COLO829 (cell line): ENCODE measurements at places on chromosomes 12 and 14.

- DNase-seq, result no peak
These were observed 24.4 kb downstream of the ANKS1B start for GRCh38 chr12:99960311-99960710.

DNA sequence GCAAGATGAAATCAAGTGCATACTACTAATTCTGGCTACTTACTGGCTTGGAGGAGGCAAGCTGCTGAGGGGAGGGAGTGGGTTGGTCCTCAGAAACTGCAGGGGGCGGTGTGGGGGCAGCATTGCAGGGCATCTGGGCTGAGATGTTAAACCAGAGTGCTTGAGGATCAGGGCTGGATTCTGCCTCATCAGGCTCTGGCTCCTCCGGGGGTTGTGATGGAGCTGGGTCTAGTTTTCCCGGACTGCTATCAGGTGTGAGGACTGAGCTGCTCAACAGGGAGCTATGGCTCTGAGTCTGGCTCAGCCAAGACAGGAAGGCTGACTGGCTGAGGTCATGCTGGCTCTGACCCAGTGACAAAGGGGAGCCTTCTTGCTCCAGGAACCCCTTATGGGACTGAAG lies 28.6 kb downstream of the BAZ2A start:
- no peak for DNase-seq

- DNase-seq, result peak; percentile 58
These were observed 22.2 kb upstream of the ABCD4 start for GRCh38 chr14:74324931-74325361.

GRCh38 chr12:90683871-90684270 lies 271.1 kb downstream of the CCER1 start:
- no peak for DNase-seq

DNA sequence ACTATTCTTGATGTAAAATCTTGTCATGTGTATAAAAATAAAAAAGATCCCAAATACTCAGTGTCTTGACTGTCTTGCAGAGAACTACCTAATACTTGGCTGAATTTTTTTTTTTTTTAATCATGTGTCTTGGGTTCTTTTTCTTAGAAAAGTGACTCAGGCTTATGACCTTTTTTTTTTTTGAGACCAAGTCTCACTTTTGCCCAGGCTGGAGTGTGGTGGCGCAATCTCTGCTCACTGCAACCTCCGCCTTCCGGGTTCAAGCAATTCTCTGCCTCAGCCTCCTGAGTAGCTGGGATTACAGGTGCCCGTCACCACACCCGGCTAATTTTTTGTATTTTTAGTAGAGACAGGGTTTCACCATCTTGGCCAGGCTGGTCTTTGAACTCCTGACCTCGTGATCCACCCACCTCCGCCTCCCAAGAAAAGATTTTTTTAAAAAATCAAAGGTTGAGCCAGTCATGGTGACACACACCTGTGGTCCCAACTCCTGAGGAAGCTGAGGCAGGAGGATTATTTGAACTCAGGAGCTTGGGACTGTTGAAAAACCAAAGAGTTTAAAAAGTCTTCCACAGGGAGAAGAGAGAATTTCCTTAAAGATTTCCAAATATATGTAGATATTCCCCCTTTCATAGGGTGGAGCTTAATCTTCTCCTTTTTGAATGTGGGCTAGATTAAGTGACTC lies 17.7 kb upstream of the TDG start:
- DNase-seq, result no peak

DNA sequence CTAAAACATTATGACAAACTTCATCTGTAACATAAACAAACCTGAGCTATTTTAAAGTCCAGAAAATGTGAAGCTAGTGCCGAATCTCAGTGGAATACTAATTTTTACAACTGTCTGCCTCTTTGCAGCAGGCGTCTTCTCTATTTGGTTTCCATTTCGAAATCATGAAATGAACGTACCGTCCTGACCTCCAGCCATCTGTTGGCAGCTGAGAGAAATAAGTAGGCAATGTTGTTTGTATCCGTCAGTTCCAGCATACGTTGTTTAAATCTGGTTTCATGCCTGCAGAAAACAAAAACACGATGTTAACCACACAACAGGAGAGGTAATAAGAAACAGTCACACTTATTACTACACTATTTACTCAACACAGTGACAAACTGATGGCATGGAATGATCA lies 54.3 kb upstream of the KCNJ8 start:
- DNase-seq, result no peak

- no peak for DNase-seq
These were observed 108.7 kb downstream of the PTGER2 start for GRCh38 chr14:52422650-52423356.

DNA sequence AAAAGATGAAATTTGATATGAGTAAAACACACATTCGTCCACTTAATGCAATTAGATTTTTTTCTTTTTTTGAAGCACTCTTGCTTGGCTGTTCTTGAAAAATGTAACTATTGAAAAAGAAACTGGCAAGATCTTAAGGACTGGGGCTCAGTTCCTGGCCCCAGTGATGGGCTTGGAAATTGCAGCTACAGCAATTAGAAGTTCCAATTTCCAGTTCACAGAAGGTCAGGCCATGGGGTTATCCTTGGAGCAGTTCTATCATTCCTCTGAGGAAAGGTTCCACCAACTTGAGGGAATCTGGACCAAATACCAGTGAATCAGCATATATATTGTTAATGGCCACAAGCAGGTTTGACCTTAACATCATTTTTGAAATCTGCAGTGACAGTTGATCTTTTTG lies 18.9 kb downstream of the IGF1 start:
- DNase-seq, result no peak
